ENCODE measurements at places on chromosomes 12 and 14. TPM values are rescaled to one million over a fixed set of nuclear protein-coding genes. Genes with fewer than 3 reads are reported as not detected.

LALBA gene
- not detected for total RNA-seq

LRRC43 gene
- 0.81 TPM for total RNA-seq

CIPC gene
- total RNA-seq = 64.1 TPM

RPS6KL1 gene
- total RNA-seq = 16.8 TPM

DNA sequence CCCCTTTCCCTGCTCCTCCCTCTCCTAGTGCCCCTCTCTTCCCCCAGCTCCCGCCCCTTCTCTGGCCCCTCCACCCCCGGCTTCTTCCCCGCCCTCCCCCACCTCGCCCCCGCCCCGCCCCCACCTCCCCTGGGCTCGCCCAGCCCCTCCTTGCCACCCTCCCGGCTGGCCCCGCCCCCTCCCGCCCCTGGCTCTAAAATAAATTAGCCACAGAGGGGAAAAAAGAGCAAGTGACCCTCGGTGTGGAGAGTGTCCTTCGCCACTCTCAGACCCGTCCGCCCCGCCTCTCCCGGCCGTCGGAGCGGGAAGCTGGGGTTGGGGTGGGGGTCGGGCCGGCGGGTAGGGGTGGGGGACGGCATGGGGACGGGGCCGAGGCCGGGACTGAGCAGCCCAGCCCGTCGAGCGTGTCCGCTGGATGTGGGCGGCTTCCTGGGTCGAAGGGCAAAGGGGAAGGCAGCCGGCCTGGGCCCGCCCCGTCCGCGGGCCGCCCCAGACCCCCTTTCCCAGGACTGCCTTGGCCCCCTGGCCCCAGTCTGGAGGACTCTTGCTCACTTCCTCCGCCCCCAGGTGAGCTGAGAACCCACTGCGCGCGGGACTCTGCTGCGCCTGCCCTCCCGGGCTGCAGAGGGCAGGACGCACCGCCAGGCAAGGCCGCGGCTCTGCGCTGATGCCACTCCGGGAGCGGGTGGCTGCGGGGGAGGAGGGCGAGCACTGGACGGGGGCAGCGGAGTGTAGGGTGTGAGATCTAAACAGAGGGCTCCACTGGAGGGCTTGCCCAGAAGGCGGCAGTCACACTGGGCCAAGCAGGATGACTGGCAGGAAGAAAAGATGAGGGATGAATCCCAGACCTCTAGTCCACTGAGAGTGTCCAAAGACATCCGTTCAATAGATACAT is 570 bp upstream of the FIGNL2 start:
- DNase-seq = no peak

DNA sequence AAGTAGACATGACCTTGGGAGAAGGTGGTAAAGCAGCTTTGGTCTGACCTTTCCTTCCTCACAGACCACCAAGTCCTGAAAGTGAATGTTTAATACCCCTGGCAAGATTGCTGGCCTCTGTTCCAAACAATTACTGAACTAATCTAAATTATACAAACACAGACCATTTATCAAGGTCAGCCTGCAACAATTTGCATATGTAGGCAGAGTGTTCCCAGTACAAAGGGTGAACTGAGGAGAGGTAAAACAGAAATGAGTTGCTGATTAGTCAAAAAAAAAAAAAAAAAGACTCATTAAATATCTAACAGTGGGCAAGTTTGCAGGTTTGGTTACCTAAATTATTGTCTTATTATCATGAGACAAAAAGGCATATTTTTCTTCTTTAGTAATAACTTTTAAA is 506.5 kb downstream of the TMEM117 start:
- no peak for DNase-seq

DNA sequence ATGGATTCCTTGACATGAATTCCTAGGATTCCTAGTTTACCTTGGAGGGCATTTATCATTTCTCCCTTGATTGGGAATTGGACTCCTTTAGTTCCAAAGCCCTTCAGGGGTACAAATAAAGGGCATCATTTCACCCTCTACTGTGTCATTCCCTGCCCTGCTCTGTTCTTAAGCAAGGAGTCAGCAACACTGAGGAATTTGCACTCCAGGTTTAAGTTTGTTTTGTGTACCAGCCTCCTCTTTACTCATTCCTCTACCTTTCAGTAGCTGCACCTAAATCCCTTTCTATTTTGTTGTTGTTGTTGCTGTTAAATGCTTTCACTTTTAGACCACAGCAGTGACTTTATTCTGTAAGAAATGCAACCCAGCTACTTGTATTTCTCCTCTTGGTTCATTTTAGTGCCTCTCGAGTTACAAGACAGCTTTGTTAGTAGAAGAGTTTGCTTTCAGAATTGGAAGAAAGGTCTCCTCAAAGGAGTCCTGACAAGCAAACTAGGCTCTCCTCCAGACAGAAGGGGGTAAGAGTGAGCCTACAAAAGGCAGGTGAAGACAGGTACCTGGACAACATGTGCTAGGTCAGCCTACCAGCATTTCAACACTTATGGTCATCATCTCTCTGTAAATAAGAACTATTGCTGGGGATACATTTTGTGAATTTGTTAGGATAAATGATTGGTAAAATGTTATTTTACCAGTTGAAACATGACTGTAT is 90.0 kb downstream of the RMST start:
- DNase-seq = no peak

- DNase-seq = no peak
Measured at GRCh38 chr12:82973592-82973991, 286.9 kb downstream of the TMTC2 start.

DNA sequence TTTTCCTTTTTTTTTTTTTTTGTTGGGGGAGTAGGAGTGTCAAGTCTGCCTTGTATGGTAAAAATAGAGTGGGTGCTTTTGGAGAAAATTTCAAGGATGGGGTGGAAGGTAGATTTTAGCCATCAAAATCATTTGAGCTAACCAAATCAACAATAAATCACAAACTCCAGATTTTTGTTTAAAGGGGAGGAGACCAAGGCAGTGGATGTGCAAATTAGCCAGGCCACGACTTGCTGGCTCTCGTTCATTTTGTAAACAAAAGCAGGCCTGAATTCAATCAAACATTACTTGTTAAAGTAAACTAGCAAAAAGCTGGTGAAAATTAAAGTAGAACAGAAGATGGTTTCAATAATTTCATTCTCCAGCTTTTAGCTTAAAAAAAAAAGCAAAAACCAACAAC is 387.2 kb downstream of the BMP4 start:
- DNase-seq = no peak

- no peak for DNase-seq
Measured at GRCh38 chr12:69919495-69919894, 94.5 kb downstream of the MYRFL start.

DNA sequence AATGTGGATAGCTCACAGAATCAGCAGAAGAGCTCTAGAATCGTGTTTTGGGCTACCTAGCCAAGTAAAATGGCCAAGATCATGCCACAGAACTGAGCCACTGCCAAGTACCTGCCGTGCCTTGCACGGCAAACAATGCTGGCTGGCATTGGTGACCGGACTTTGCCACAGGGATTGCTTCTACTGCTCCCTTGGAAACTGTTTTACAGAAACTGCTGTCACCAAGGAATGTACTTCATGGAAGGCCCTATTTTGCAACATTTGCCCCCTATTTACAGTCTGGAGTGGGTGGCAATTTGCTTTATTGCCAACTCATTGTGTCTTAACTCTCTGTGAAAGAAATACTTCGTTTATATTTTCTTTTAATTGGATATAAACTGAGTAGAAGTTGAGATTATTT is 49.0 kb downstream of the BORCS5 start:
- no peak for DNase-seq

DNA sequence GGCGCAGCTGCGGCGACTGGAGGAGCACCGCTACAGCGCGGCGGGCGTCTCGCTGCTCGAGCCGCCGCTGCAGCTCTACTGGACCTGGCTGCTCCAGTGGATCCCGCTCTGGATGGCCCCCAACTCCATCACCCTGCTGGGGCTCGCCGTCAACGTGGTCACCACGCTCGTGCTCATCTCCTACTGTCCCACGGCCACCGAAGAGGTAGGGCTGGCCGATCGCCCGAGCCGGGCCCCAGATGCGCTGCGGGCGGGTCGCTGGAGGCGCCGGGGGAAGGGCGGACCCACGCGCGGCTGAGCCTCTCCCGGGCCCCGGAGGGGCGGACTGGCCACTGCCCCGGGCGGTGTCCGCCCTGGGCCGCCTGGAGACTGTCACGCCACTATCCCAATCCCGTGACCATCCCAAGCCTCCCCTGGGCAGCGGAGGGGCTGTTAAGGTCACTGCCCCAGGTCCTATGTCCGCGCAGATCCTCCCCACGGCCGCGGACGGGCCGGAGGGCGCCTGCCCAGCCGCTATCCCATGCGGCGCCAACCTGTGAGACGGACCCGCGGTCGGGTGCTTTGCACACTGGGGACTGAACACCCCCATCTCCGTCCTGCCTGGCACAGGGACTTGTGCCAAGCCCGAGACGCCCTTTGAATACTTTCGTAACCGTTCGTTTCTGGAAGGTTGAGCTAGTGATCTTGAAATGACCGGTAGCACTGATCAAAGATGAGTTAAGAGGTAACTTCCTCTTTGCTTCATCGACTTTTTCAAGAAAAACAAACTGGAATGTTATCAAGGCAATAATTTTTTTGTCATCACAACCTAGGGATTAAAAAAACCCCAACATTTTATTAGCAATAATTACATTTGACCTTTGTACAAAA is 725 bp downstream of the CHPT1 start:
- DNase-seq = peak; percentile 73

DNA sequence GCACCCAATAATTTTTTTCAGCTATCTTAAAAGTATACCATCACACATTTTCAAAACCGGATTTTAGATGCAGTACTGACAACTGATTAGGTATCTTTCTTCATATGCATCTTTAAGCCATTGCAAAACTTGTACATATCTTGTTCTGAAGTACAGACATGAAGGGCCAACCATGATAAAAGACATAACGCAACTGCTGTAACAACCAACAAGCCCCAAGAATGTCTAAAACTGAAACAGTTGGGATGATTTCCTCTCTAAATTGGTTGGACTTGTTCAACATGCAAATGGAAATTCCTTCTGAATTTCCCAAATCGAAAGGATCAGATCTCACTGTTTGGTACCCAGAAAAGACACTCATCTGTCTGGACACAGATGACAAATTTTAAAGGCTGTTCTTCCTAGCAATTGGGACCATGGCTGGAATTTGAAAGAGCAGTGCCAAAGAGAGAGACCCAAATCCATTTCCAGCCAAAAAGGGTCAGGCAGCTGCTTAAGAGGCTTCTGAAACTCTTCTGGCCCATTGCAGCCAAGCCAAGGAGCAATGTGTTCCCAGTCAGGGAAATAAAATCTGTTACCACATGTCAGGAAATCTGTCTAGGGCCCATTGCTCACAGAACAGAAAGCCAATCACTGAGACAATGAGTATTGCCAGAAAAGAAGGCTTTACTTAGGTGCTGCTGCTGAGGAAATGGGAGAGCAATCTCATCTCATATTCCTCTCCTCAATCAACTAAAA is 1122.4 kb upstream of the USP15 start:
- DNase-seq = no peak

DNA sequence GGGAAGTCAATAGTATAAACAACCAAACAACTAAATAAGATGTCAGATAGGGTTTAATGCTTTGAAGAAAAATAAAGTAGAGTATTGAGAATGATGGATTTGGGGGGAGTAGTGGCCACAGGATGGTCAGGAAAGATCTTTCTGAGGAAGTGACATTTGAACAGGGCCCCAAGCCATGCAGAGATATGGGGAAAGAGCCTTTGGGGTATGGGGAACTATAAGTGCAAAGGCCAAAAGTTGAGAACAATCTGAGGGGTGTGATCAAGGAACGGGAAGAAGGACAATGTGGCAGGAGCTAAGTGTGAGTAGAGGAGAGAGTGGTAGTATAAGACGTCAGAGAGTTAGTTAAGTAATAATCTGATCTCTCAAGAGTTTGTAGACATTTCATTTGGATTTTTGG is 1.3 kb downstream of the MRPS35 start:
- no peak for DNase-seq

DNA sequence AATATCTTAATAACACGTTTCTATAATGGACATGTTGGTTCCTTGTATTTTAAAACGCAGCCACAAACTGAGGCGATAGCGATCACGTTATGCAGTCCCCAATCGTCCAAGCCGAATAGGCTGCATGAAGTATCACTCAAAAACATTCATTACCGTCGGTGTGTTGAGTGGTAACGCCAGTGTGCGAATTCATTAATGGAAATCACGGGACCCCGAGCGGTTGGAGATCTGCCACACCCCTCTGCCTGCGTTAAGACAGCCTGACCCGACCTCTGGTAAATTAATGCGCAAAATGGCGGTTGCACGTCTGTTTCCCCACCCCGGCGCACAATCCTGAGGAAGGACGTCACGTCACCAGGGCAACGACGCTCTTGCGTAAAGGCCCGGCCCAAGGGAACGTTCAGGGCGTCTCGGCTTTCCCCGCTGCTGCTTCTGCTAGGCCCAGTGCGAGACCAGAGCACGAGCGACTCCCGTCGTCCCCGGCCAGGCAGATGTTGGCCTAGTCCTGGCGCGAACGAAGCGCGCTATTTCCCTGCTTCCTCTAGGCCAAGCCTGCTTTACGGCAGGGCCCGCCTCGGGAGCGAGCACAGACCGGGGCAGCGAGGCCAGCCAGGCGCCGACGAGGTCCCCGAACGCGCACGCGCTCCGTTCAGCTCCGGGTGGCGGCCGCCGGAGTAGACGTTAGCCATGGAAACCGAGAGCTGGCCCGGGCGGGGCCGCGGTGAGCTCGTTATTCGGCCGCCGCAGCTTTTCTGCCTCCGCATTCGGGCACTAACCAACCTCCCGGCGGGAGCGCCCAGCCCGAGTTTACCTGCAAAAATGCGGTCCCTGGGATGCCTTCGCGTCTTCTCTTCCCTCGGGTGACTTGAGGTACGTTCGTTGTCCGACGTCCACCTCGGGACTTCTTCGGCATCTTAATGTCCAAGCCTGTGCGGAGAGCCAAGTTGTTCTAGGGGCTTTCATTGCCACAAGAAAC is at the start of gene PCNX4:
Gene PCNX4 (plus strand): TSS at position 374 of the 976 bp plus-strand sequence. CDS start 15,716 bp downstream, outside the sequence.
- DNase-seq = peak; percentile 98

All from Right ventricle myocardium superior (tissue), 1 donor.